ENCODE measurements at places on chromosomes 2 and 18.

DNA sequence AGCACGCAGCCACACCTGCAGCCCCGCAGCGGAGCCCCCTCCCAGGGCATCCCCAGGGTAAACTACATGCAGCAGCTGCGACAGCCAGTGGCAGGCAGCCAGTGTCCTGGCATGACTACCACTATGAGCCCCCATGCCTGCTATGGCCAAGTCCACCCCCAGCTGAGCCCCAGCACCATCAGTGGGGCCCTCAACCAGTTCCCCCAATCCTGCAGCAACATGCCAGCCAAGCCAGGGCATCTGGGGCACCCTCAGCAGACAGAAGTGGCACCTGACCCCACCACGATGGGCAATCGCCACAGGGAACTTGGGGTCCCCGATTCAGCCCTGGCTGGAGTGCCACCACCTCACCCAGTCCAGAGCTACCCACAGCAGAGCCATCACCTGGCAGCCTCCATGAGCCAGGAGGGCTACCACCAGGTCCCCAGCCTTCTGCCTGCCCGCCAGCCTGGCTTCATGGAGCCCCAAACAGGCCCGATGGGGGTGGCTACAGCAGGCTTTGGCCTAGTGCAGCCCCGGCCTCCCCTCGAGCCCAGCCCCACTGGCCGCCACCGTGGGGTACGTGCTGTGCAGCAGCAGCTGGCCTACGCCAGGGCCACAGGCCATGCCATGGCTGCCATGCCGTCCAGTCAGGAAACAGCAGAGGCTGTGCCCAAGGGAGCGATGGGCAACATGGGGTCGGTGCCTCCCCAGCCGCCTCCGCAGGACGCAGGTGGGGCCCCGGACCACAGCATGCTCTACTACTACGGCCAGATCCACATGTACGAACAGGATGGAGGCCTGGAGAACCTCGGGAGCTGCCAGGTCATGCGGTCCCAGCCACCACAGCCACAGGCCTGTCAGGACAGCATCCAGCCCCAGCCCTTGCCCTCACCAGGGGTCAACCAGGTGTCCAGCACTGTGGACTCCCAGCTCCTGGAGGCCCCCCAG is 254.1 kb downstream of the GLI2 start:
- no peak for DNase-seq

DNA sequence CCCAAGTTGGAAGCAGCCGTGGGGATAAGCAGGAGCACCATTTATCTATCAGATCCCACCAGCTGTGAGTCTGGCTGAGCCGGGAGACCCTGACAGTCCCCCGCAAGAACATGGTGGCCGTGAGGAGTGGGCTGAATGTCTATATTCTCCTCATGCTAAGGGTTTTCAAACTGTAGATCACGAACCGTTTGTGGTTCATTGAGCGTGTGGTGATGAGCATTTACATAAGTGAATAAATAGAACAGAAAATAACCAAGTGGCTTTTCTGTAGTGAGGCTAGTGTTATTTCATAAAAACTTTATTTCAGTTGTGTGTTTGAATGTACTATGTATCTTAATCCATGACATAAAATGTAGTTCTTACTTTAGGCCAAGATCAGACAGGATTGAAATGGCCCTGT is 190.2 kb upstream of the APCDD1 start:
- DNase-seq = no peak

GRCh38 chr2:210324458-210324857 is 9.5 kb upstream of the MYL1 start:
- DNase-seq = no peak

DNA sequence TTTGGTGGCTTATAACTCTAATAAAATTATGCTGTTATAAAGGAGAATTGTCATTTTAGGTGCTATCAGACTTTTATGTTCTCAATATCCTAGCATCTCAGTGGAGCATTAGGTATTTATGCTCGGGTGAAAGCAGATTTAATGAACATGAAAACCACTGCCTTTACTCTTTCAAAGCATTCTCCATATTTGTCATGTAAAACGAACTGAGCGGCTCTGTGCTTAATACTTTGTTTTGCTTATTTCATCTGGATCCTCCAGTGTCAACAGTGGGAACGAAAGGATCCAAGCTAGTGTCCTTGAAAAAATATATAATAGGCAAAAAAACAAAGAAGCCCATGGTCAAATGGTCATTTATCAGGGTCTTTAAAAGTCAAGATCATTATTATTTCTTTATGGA is 53.5 kb downstream of the THSD7B start:
- DNase-seq = no peak

DNA sequence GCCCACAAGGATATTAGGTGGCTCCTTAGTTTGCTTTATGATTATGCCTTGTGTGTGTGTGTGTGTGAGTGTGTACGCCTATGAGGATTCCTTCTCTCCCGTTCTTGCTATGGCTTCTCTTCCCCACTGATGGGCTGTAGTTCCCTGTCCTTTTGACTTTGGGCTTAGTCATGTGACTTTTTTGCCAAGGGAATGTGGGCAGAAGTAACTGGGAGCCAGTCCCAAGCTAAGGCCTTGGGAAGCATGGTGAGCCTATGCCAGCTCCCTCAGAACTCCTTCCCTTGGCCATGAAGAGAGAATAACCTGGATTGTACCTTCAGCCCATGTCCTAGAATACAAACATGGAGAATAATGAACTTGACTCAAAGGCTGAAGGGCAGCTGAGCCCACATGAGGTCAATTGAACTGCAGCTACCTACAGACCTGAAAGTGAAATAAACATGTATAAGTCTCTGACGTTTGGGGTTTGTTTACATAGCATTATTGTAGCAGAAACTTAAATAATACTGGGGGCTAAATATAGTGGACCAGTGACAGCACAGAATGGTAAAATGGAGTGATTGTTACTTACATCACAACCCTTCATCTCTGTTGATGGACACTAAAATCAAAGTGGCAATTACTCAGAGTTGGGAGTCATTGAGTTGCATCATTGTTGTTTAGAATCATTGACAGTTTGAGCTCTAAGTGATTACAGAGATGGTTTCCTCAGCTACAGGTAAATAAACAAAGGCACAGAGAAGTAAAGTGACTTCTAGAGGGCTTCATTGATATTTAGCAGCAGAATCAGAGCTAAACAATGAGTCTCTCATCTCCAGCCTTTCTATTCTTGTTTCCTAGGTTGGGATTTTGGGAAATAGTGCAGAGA is 15.3 kb upstream of the IL36G start:
- no peak for DNase-seq

DNA sequence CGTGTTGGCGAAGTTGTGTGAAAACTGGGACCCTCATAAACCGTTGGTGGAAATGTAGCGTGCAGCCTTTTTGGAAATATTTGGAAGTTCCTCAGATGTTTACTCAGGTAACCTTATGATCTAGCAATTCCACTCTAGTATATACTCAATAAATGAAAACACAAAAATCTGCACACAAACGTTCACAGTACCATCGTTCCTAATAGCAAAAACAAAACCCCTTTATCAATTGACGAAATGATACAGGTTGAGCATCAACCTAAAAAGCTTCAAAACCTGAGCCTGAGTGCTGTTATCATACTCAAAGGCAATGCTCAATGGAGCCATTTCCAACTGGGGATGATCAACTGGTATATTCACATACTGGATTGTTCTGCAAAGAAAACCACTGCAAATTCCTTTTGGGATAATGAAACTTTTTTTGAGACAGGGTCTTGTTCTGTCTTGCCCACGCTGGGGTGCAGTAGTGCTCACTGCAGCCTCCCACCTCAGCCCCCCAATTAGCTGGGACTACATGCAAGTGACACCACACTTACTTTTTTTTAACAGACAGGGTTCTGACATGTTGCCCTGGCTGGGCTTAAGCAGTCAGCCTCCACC is 777 bp upstream of the C18orf32 start:
- no peak for DNase-seq

- no peak for DNase-seq
Observed at GRCh38 chr2:207914716-207915115, 110.6 kb downstream of the PLEKHM3 start.

GRCh38 chr2:135256531-135257260 is 204.6 kb downstream of the RAB3GAP1 start:
- no peak for DNase-seq

DNA sequence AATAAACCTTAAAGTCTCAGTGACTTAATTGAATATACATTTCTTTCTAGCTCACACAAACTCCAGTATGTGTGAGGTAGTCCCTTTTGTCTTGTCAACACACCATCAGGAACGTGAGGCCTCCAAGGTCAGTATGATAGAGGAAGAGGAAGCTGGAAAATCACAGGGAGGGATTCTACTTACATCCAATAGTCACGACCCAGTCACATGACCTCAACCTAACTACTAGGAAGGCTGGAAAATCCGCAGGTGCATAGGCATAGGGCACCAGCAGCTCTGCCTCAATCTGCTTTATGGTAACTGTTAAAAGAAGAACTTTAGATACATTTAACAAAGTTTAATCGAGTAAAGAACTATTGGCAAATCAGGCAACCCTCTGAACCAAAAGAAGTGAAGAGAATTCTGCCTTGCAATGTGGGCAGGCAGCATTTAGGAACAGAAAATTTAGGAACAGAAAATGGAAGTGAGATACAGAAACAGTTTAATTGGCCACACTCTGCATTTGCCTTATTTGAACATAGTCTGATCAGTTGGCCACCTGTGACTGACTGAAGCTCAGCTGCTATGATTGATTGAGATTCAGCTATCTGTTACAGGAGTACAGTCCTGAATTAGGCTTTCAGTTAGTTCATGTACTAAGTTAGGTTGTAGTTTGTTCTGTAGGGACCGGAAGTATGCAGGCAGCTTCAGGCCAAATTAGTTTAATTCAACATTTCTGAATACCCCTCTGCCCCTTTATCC is 165.0 kb upstream of the PARD3B start:
- DNase-seq = no peak

- no peak for DNase-seq
Observed at GRCh38 chr18:11808001-11808855, 43.0 kb upstream of the CHMP1B start.

DNA sequence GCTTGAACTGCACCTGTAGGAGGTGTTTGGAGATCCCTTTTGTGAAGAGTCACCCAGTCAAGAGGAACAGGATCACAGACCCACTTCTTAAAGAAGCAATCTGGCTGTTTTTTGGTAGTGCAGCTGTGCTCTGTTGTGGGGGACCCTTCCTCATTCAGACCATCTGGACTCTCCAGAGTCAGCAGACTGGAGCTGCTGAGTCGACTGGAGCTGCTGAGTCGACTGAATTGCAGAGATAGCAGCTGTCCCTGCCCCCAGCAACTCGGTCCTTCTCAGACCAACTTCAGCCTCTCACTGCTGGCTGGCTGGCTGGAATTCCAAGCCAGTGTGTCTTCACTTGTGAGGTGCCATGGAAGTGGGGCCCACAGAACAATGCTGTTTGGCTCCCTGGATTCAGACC is 56.8 kb downstream of the GTF3C3 start:
- no peak for DNase-seq

DNA sequence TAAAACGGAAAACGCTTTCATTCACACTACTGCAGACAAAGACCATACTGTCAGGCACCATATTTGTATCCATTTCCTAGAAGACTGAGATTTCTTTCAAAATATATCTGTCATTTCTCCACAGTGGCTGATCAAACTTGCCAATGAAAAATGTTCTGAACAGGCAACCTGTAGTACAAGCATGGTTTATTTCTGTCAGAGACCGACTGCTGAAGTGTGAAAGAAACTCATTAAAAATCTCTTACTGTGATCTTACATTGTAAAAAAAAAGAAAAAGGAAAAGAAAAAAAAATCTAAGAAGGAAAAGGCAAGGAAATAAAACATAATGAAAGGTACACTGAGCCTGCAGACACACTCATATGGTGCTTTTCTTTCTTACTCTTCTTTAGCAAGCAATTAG is 184.5 kb downstream of the STK39 start:
- DNase-seq = no peak

GRCh38 chr18:2150566-2150965 is 420.7 kb downstream of the METTL4 start:
- DNase-seq = no peak

- DNase-seq = no peak
Observed at GRCh38 chr2:38108907-38109731, 33.2 kb upstream of the CYP1B1 start.

DNA sequence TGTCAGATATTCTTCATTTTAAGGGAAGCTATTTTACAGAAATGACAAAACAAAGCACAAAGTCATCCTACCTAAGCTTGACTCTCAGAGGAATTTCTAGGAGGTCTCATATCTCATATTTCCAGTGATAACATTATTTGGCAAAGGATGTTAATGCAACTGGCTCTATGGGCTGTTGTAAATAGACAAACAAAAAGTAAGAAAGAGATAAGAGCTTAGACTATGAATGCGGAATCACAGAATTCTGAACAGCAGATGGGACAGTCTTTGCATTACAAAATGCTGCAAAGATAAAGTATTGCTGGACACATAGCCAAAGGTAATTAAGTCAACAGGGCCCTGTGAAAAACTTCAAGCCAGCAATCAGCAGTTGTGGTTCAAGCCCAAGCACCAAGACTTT is 23.9 kb downstream of the PIAS2 start:
- no peak for DNase-seq

GRCh38 chr2:234682492-234683228 is 185.8 kb upstream of the ARL4C start:
- no peak for DNase-seq

DNA sequence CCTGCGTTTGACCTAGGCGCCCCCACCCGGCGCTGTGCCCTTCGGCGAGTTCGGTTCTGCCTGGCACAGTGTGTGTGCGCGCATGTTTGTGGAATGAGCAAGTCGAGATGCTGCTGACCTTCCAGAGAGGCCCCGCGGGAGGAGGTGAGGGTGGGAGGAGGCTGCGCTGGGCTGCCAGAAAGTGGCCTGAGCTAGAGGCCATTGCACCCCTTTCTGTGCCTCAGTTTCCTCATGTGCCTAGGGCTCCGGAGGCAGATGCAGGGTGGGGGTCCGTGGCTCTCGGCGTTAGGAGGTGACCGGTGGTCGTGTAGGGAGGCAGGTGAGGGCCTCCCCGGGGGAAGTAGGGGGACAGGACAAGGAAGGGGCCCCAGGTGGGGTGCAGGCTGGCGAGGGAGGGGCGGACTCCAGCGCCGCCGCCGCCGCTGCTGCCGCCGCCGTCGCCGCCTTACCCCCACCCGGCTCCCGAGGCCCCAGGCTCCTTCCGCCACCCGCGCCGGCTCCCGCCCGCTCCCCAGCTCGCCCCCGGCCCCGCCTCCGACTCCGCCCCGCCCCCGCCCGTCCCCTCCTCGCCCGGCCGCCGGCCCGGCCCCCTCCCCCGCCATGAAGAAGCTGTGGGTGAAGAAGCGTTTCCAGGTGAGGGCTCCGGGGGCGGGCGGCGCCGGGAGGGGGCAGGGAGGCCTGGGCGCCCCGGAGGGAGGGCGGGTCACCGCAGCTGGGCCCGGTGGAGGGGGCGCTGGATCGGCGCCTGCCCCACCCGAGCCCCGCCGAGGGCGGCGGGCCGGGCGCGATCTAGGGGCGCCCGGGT is 7.0 kb downstream of the SPEG start:
- no peak for DNase-seq

GRCh38 chr2:205613970-205614559 is 68.2 kb upstream of the NRP2 start:
- DNase-seq = no peak

DNA sequence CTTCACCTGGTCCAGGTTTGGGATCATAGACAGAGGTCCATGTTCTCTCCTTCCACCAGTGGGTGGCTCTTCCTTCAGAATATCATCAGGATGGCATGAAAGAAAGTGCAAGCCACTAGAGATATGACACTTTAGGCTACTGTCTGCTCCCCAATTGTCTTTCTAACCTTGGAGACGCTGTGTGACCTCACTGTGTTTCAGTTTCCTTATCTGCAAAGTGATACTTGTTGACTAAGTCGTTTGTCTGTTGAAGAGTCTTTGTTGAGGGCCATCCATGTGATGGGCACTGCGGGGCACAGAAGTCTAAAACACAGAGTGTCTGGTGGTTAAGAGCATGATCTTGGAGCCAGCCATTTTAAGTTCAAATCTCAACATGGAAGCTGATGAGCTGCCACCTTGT is 259.9 kb upstream of the THSD7B start:
- no peak for DNase-seq

- no peak for DNase-seq
Observed at GRCh38 chr2:196131384-196131937, 39.9 kb downstream of the STK17B start.
